Activated naive CD8-positive, alpha-beta T cell treated with anti-CD3 and anti-CD28 coated beads, Interleukin-2, amount 10 ng/mL, durations not matched to agents 7 days and 5 days (primary cell): ENCODE measurements at places on chromosomes 6 and 20.

- no peak for DNase-seq
These were observed 120.4 kb downstream of the LRRC1 start for GRCh38 chr6:53915026-53915691.

GRCh38 chr6:54916858-54917257, 70.3 kb downstream of the FAM83B start:
- no peak for DNase-seq

DNA sequence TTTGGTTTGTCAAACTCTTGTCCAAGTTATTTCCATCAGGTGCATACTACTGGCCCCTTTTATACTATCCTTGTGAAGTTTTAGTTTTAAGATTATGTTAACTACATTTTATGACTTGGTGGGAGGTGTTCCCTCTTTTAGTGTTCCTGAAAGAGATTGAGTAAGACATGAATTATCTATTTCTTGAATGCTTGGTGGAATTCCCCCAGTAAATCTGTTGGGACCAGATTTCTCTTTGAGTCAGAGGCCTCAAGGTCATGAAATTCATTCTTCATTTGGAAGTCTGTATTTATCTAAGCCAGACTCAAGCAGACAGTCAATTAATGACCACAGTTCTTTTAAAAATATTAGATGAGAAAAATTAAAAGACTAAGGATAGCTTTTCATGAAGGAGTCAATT, 81.3 kb downstream of the MOXD1 start:
- no peak for DNase-seq

DNA sequence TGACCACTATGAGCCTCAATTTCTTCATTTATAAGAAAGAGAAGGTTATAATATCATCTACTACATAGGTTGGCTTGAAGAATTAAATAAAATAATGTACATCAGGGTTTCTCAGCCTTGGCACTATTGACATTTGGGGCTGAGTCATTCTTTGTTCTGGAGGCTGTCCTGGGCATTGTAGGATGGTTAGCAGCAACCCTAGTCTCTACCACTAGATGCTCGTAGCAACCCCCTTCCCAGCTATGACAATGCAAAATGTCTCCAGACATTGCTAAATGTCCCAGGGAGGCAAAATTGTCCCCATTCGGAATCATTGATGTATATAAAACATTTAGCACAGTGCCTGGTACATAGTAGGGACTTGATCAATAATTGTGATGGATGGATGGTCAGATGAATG, 152.1 kb downstream of the KHDC1L start:
- no peak for DNase-seq

- no peak for DNase-seq
These were observed 24.7 kb downstream of the MOCS3 start for GRCh38 chr20:50983321-50983720.

DNA sequence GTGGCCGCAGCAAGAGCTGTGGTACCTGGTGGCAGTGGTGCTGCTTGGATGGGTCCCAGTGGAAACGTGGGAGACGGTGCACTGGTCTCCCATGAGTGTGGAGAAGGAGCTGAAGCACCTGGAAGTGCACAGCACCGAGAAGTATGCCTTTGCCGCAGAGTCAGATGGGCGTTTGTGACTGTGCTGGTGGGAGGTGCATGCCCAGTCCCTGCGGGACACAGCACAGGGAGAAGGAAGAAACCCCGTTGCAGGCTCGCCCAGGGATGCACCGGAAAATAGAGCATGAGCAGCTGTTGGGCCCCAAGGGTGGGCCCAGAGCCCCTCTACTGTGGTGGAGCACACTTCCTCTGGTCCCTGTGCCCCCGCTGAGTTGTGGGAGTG, 19.3 kb upstream of the RGS17 start:
- DNase-seq, result no peak

DNA sequence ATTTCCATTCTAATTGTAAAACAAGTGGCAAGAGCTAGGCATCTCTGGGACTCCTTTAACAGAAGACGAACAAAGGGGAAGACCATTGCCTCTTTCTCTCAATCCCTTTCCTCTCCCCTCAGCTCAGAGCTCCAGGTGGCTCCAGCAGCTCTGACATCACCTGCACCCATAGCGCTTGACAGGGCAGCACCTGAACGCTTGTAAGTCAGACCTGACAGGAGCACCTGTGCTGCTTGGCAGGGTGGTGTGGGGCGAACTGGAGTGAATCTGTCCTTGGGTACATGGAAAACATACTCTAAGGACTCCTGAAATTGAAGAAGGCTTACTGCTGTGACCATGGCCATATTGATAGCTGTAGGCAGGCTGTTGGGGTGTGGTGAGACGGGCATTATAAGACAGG, 409.5 kb upstream of the AGPAT4 start:
- DNase-seq, result no peak

- DNase-seq, result no peak
These were observed 268.2 kb upstream of the POU3F2 start for GRCh38 chr6:98566126-98566525.

DNA sequence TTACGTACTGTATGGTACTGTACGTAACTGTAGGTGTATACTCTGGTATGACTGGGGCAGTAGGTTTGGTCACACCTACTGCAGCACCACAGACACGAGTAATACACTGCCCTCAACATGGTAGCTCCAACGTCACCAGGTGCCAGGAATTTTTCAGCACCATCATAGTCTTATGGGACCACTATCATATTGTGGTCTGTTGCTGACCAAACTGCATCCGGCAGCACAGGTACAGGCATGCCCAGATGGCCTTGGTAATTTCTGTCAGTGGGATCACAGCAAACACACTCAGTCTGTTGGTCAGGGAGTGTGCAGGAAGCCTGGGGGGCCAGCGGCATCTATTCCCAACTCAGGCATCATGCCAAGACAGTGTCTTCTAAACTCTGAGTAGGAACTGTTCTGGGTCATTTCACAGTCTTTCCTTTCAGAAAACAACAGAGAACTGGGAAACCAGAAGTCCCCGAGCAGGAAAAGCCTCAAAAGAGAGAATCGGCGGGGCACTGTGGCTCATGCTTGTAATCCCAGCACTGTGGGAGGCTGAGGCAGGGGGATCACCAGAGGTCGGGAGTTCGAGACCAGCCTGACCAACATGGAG, 5.8 kb downstream of the YTHDF1 start:
- no peak for DNase-seq
